Left forelimb (tissue), 1 donor: ENCODE measurements at places on chromosomes 3 and 15.

DNA sequence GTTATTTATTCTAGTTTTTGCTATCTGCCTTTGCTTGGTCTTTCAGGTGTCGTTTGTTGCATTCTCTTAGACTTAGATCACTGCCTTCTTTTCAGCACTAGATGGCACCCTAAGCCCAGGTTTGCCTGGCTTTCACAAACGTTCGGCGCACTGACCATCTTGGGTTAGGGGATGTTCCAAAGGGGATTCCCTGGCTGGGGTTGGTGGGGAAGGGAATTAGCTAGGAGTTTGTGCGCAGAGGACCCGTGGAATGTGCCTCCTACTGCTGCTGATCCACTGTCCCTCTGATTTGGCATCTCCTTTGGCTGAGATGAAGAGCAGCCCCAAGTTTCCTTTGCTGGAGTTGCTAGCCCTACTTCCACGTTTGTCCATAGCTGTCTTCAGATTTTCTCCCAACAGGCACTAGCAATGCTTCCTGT, 33.9 kb downstream of the PFN2 start:
- DNase-seq: no peak

DNA sequence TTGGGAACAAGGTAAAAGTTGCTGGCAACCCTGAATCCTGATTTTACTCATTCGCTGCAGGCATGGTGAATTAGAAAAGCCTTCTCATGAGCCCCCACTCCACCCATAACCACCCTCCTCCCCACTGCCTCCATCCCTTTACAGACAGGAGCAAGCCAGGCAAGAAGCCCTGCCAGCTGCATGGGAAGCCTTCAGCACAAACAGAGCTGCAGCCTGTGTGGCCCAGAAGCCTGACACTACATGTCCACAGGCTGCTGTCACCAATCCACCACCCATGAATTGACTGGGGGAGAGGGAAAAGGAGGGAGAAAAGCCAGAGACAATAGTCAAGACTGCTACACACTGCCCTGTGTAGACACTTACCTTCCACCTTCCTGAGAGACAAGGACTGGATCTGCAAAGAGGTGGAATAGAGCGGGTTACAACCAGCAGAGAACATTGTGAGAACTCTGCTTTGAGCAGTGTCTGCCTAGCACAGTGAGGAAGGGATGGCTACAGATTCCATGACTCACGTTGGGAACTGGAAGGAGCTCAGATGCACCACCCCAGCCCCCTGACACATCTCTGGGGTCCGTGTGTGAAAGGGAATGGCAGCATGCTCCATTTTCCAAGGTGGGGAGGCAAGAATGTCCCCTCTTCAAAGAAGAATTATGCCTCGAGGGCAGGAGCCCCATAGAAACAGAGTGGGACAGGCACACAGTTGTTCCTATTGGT, 33.9 kb downstream of the DZIP1L start:
- DNase-seq: no peak

- DNase-seq: no peak
Measured at GRCh38 chr3:134810052-134810435, 15.0 kb downstream of the EPHB1 start.

DNA sequence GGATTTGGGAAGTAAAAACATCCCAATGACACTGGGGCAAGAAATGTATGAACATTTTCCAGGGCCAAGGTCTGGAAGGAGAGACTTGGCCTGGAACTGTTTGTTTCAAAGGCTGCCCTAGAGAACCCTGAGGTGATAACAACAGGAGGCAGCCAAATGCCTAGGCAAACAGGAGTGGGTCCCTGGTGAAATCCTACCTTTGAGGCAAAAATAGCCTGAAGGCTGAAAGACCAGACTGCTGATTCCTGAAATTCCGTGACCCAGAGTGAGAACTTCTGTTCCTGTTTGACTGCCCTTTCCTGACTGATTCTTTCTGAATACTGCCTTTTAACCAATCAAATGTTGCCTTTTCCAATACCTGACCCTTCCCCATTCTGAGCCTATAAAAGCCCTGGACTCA, 196.4 kb downstream of the NSUN3 start:
- no peak for DNase-seq

DNA sequence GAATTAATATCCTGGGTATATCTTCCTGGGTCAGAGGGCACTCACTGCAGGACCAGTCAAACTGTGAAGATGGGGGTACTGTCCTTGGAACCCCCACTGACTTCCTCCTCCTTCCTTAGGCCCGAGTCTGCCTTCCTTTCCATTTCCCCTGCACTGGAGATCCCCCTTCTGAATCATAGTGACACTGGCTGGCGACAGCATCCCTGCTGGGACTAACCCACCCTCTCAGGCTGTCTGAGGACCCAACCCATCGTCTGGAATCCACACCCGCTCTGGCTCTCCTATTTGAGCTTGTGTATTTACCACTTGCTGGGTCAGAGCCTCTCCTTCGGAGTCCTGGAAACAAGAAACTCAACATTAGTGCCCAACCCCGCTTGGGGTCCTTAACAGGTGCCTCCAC, 21.2 kb downstream of the TMEM40 start:
- no peak for DNase-seq

DNA sequence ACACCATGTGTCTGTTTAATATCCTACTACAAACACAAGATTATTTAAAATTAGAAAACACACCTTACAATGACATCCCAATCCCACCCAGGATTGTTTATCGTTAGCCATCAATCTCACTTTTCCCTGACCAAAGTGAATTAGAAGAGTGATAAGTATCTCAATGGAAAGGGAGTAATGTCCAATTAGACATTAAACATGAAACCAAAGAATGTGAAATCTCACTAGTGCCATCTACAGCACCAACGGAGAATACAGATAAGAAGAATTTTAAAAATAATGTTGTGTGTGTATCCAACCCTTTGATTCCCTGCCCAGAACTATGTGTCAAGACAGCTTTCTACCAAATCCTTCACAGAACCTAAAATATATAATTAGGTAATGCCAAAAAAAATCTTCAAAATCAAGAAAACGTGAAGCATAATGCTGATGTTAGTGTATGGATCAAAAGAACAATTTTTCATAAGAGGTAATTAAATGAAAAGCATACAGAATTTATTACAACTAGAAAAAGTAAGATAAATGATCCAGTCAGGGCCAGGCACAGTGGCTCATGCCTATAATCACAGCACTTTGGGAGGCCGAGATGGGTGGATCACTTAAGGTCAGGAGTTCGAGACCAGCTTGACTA, 64.2 kb downstream of the SCAPER start:
- no peak for DNase-seq

GRCh38 chr3:161266731-161267150, 45.6 kb downstream of the NMD3 start:
- no peak for DNase-seq

- DNase-seq: no peak
Measured at GRCh38 chr3:24291646-24292045, 203.0 kb downstream of the THRB start.

DNA sequence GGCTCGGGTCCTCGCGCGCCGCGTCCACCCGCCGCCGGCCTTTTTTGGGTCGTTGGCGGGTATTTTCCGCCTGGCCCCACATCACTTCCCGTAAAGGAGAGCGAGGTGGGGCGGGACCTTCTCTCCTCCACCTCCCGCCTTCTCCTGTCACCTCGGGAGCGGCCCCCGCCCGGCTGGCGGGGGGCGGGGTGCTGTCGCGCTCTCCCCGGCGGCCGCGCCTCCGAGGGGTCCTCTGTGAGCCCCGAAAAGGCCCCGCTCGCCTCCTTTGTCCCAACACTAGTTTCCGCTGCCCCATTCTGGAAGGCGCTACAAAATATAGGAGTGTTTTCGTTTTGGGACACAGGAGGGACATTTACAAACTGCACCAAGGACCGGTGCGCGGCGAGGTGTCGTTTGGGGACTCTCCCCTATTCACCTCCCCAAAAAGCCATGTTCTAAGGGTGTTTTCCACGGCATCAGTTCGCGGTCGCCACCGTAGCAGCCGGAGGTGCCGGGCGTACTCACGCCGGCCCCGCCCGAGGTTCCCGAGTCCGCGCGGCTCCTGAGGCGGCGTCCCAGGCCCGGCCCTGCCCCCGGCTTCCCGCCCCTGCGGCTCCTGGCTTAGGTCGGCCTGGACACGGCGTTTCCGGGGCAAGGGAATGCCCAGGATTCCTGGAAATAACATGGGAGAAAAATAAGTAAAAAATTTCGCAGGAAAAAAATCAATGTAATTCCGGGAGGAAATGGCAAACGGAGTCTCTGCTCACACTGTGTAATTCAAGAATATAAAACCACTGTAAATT, at the start of gene RAB27A:
Gene RAB27A (minus strand): TSS at position 68 of the 782 bp plus-strand sequence. CDS start 54,879 bp downstream, outside the sequence.
- DNase-seq: peak; percentile 83

DNA sequence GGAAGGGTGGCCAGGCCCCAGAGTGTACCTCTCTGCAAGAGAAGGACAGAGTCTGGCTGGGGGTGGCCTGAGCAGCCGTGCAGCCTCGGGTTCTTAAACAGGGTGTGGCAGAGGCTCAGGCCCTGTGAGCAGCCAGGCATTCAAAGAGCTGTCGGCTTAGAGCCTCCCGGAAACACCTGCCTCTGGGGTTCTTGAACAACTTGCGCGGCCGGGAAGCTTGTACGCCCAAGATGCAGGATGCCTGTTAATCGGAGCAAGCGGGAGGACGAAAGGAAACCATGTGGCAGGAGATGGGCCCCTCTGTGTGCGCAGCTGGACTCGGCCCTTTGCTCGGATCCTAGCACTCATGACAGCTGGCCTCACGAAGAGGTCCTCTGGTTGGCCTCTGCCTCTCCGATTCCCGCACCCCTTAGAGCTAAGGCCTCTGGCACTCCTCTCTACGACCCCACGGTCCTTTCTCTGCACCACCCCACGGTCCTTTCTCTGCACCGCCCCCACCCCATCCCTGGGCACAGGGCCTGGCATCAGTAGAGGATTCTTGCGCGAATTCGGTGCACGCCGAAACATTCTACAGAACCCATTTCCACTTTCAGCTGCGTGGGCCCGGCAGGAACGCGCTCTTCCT, 23.9 kb upstream of the TXNRD3 start:
- peak; percentile 41 for DNase-seq

GRCh38 chr15:90586948-90587347, 57.2 kb downstream of the CRTC3 start:
- DNase-seq: no peak

DNA sequence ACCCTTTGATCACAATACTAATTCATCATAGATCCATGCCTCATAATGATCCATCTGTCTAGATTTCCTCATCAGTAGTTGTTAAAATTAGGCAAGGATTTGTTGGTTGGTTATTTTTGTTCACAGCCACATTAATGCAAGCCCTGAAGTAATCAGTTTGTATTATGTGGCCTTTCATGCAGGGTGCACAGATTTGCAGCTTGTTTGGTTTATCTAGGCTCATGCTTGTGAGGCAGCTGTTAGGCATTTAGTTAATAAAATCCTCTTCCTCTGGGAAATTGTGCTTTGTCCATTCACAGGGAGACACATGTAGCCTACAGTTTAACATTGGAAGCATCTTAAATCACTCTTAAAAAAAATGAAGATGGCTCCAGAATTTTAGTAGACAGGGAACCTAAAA, 162.8 kb upstream of the ZNF385D start:
- DNase-seq: no peak

DNA sequence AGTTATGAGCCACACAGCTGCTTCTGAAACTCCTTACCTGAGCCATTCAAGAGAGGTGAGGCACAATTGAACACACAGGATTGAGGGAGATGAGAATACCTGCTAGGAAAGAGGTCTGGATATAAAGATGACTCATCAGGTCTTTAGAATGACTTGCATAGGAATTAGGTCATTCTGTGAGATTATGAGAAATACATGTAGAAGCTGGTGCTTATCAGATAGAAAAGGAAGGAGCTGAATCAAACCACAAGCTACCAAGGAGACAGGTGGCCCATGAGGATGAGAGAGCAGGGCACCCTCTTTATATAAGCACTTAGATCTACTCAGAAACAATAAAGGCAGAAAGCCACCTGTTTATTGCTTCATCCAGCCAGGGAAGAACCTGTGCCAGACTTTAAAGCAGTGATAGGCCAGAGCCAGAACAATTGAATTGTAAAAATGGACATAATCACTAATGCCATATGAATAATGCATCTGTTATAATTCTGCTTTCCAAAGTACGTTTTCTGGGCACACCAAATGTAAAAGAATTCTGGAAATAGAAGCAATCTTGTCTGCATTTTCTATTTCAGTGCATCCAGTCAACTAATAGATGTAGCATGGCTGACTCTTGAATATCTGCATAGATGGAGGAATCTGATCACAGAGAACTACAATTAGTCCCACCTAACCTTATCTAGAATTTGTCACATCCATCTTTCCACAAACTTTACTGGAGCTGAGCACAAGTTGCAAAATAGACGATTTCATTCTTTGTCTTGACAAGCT, 74.9 kb downstream of the PIK3R4 start:
- no peak for DNase-seq

- no peak for DNase-seq
Measured at GRCh38 chr15:70276401-70276800, 178.7 kb upstream of the TLE3 start.

DNA sequence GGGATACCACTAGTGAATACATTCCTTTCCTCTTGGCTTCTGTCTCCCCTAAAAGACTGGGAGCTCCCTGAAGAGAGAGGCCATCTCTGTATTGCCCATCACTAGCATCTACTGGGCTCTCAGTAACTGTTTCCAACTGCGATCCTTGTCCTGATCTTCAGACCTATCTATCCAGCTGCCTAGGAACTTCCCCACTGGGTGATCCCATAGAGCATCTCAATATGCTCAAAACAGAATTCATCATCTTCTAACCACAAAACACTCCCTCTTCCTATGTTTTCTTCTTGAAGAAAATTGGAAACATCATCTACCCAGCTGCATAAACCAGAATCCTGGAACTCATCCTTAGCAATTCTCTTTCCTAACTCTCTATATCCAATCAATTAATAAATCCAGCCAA, 54.6 kb downstream of the PLD1 start:
- DNase-seq: no peak
